ENCODE measurements at places on chromosomes 16 and 17.
A peak's percentile ranks its signal among the peaks of the same experiment; 100 is the strongest.

- DNase-seq = peak; percentile 20
Observed at GRCh38 chr16:50298075-50298460, 31.7 kb downstream of the ADCY7 start.

DNA sequence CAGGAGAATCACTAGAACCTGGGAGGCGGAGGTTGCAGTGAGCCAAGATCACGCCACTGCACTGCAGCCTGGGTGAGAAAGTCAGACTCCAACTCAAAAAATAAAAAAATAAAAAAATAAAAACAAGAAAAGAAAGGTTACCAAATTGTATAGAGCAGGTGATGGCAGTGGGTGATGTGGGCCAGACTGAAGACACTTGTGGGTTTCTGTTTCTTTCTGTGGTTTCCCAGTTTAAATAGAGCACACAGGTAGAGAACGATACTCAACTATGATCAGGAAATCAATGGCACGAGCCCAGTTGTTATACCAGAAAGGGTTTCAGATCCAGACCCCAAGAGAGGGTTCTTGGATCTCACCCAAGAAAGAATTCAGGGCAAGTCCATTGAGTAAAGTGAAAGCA, 32.6 kb downstream of the NUBP1 start:
- DNase-seq = no peak

GRCh38 chr17:32928586-32929535, 908 bp downstream of the TMEM98 start:
- no peak for DNase-seq

- no peak for DNase-seq
Observed at GRCh38 chr17:65742403-65743307, 181.2 kb upstream of the AXIN2 start.

DNA sequence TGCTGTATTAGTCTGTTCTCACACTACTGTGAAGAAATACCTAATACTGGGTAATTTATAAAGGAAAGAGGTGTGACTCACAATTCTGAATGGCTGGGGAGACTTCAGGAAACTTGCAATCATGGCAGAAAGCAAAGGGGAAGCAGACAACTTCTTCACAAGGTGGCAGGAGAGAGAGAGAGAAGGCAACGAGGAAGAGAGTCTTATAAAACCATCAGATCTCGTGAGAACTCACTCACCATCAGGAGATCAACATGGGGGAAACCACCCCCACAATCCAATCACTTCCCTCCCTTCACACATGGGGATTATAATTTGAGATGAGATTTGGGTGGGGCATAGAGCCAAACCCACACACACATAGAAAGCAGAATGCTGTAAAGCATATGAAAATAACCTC, 896.2 kb downstream of the CDH11 start:
- DNase-seq = no peak

GRCh38 chr17:43042025-43042628, 17.1 kb downstream of the RND2 start:
- DNase-seq = no peak

- no peak for DNase-seq
Observed at GRCh38 chr16:55515111-55515510, 6.2 kb downstream of the LPCAT2 start.

- DNase-seq = no peak
Observed at GRCh38 chr17:64658931-64659330, 3.2 kb downstream of the SMURF2 start.

GRCh38 chr16:51542981-51543815, 392.1 kb upstream of the SALL1 start:
- DNase-seq = no peak

GRCh38 chr17:27577121-27577761, 53.7 kb upstream of the LGALS9 start:
- no peak for DNase-seq

GRCh38 chr17:17440010-17440843, 36.6 kb upstream of the MED9 start:
- peak; percentile 44 for DNase-seq

DNA sequence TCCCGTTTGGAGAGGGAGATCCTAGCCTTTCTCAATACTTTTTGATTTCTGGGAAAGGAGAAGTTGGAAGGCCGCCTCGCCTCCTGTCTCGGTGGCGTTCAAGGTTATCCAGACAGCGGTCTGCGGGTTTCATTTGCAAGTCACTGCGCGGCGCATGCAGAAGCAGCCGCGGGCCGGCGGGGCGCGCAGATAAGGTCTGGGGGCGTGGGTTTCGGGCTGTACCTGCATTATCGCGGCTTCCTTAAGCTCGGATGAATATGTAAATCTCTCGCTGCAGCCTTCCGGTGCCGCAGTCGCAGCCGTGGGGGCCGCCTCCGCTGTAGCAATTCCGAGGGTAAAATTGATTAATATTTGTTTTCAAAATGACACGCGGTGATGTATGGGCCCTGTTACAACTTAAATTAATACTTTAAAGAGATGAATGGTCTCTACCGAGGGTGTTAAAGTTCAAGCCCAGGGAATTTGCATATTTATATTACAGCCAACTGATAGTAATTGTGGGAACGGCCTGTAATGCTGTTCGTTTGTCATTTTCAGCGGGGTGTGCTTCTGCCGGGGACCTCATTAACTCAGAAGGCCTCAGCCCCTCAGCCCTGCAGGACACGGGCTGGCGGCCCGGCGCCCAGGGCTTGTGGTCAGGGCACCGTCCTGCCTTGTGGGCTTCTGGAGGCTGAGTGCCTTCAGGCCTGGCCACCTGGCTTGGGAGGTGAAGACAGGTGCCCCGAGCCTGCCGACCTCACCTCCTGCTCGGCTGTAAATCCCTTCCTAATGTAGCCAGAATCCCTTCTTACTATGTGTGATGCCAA, 99.4 kb downstream of the CYLD start:
- no peak for DNase-seq

GRCh38 chr16:12754824-12755543, 48.7 kb downstream of the CPPED1 start:
- DNase-seq = no peak

DNA sequence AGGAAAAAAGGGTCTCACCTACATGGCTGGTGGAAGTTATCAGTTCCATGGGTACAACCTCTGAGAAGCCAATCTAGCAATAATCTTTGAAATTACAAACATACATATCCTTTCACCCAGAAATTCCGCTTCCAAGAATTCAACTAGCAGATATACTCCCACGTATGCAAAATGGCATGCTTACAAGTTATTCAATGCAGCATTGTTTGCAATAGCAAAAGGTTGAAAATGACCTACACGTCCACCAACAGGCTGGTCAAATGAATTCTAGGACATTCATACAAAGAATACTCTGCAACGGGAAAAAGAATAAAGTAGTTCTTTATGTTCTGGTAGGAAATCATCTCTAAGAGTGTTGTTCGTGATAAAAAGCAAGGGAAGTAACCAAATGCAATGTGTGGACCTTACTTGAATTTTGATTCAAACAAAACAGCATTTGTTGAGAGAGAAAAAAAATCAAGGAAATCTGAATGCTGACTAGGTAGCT, 63.7 kb upstream of the NLK start:
- no peak for DNase-seq
